ENCODE measurements at places on chromosomes 2 and 18.

DNA sequence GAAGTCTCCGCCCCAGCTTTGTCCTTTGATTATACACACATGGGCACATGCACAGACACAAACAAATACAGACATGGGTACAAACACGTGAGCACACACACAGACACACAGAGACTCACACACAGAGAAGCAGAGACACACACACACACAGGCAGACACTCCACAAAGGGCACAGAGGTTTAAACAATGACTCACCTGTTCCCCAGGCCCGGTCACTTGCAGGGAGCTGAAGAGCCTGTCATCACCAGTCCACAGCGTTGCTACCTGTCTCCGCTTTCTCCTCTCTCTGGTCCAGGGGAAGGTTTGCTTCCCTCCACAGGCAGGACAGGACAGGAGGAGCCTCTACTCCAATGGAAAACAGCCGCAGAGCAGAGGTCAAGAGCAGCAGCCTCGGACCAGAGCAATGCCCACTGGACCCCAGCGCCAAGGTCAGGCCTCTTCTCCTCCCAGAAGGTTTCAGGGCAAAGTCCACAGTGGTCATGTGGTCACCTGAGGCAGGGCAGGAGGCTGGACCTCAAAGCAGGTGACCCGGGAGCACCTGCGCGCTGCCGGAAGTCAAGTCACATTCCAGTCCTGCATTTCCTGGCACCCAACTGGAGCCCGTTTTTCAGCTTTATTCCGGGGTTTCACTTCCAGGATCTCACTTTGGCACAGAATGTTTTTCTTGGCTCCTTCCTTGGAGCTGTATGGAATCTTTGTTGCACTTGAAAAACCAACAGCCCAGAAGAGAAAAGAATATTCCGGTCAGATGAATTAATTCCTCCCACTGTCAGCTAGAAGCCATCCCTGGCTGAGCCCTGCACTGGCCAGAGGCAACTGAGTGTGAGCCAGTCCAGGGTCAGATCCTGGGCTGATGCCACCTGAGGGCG is at the start of gene RAB17:
TSS of gene RAB17 (minus strand) at position 463 of the 869 bp plus-strand sequence. CDS start 4,580 bp downstream, outside the sequence.
- no peak for DNase-seq

GRCh38 chr2:219251656-219252055 is 1.4 kb upstream of the TUBA4B start:
- no peak for DNase-seq

DNA sequence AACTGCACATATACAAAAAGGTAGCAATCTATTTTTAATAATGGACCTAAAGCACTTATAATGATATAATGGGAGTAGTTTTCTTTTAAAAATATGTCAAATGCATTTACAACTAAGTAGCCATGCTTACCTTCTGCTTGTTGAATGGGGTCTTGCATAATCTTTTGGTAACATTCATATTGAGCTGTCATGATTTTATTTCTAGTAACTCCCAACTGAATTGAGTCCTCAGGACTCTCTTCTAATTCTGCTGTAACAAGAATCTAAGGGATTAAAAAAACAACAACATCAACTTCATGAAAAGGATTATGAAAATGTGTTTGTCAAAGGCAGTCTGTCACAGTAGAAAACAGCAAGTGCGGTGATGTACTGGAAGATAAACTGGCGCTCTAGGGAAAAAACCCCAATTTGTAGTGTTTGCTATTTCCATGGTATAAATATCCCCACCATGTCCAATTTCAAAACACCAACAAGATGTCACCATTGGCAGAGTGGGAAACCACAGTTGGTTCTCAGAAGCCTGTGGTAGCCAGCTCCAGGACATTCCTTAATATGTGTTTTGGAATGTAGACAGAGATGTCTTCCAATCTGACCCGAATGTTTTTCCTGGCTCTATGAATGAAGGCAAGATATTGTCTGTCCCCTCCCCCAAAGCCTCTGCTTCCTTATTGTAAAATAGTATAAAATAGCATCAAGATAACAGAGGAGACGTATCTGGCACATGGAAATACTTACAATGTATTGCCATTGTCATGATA is 64.8 kb downstream of the CALCRL start:
- no peak for DNase-seq

DNA sequence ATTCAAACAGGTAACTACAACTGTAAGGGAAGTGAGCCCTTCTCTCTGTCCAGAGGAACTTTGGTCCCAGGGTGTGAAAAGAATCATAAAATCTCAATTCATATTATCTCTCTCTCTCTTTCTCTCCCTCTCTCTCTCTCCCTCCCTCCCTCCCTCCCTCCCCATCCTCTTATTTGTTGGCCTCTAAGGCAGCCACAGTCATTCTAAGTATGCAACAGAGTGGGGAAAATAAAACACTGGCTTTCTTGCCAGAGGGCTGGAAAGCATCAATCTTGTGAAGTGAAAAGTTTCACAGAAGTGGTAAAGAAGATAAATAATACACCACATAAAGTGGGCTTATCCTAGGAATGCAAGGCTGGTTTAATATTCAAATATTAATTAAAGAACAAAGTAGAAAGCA is 95.6 kb upstream of the KCNH7 start:
- DNase-seq = no peak

GRCh38 chr2:205051417-205051816 is 506.1 kb downstream of the PARD3B start:
- no peak for DNase-seq

GRCh38 chr18:48529796-48530195 is 9.0 kb upstream of the CTIF start:
- no peak for DNase-seq

GRCh38 chr2:28274911-28275685 is 117.6 kb upstream of the FOSL2 start:
- DNase-seq = no peak

DNA sequence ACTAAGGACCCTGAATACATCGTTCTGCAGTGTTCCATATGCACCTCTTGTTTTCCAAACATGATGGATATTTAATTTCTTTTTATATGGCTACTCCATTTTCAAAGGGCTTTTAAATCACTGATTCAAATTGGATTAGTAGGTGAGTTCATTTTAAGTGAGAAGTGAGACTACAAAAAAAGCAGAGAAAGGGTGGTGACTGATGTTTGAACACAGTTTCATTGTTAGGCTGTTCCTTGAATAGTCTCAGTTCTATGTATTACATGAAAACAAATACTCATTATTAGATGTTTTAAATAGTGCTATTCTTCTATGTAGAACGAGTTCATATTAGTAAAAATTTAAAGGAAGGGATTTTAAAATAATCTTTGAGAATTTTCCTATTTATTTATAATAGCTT is 72.7 kb upstream of the STON1 start:
- no peak for DNase-seq

GRCh38 chr2:218476676-218477075 is 57.8 kb downstream of the VIL1 start:
- no peak for DNase-seq

DNA sequence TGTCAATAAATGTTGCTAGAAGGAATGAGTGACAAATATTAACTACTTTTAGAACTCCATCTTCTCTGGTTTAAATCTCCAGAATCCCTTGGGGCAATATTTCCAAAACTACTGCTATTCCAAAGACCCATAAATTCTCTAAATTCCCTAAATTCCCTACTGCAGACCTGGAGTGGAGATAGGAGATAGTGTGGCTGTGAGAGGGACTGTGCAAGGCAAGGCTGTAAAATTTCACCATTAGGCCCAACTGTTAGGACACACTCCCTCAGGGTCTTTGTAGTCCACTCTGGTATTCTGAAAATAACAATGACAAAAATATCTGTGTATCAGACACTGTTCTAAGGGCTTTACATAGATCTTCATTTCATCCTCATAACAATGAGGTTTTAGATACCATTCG is 67.9 kb downstream of the MYL12B start:
- no peak for DNase-seq

DNA sequence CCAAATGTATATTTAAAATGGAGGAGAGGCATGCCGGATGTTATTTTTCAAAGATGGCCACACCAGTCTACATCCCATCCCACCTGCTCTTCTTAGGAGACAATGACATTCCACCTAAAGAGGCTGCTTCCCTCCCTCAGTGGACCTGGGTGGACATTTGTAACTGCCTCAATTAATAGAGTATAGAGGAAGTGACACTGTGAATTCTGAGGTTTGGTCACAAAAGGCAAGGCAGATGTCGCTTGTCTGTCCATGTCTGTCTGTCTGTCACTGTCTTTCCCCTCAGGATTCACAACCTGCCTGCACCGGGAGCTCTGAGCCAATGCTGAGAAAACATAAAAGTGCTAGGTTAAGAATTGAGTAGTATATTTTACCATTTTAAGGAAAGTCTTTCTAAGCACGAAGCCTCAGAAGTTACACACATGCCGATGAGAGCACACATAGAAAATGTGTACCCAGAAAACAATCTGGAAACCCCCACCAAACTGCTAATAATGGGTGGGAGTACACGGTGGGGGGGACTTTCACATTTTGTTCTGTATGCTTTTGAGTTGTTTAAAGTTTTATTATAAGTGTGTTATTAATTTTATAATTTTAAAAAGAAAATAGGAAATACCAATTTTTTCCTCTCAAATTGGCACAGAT is 21.0 kb downstream of the MIB1 start:
- DNase-seq = no peak

- no peak for DNase-seq
Observed at GRCh38 chr2:47631792-47632398, 151.1 kb upstream of the MSH6 start.

DNA sequence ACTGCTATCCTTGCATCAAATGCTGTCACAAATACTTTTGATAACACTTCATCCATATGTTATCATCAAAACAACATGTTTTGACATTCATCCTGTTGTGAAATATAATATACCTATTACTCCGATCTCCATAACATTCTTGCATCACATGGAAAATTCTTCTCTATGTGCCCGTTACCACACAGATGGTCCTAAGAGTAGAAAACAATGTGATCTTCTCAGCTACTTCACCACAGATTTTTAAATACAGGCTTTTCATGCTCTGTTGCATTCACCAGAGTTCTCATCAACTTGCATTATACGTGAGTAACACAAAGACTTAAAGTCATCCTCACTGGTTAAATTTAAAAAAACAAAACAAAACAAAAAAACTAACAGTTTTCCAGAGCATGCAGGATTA is 1603.3 kb upstream of the ZEB2 start:
- DNase-seq = no peak

GRCh38 chr2:109499566-109499965 is 114.2 kb downstream of the SEPTIN10 start:
- DNase-seq = no peak

DNA sequence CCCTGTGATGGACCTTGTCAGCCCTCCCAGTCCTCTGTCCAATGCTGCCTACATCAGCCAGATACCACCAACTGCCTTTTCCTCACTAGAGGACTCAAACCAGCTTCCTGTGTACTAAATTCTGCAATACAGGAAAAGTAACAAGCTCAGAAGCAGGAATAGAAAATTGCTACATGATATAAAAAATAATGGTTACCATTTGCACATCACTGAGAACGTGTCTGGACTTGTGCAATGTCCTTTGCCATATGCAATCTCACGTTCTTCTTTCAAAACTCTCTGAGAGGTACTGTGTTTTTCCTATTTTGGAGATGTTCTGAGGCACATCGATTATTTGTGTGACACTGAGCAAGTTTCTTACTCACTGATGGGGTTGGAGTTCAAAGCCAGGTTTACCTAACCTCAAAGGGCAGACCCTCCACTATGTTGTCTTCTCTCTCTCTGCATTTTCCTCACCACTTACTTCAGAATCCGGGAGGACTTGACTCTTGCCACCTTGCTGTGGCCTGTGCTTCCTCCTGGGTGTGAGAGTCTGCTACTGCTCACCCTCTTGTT is 12.1 kb downstream of the UPP2 start:
- DNase-seq = no peak

GRCh38 chr2:201883606-201884369 is 77.5 kb downstream of the CDK15 start:
- no peak for DNase-seq

GRCh38 chr18:44759925-44760342 is 79.2 kb downstream of the SETBP1 start:
- peak; percentile 38 for DNase-seq

- peak; percentile 38 for DNase-seq
Observed at GRCh38 chr18:76349067-76349715, 145.9 kb downstream of the ZNF516 start.

DNA sequence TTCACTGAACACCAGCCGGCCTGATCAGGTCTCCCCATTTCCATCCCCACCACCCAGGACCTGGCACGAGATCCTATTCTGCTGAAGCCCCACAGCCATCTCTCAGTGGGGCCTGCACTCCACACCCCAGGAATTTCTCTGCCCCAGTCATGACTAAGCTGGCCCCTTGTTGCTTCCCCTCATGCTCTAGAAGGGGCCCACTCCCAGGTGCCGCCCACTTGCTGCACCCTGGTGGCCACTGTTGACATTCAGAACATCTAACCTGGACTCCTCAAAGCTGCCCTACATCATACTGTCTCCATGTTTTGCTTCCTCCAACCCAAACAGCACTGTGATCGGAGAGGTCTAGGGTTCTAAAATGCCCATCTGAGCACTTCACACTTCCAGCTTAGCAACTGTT is 90.7 kb upstream of the KLHL29 start:
- no peak for DNase-seq

All from stimulated activated naive B cell treated with anti-CD40 and anti-IgM and Interleukin-4, amounts not matched to agents 10 μg/mL and 1 μg/mL and 100 μg/mL, for 72 hours (primary cell).